ENCODE measurements at places on chromosomes 1 and 21.

DNA sequence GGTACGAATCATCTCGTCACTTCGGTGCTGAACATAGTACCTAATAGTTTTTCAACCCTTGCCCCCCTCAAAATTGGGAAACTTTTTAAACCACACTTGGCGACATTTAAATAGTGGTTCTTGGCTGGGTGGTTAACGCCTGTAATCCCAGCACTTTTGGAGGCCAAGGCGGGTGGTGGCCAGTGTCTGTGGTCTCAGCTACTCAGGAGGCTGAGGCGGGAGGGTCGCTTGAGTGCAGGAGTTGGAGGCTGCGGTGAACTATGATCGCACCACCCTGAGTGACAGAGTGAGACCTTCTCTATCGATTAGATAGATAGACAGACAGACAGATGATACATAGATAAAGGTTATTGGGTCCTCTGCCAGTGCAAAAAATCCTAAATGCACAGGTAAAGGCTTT, 55.5 kb upstream of the RASAL2 start:
- DNase-seq: no peak

DNA sequence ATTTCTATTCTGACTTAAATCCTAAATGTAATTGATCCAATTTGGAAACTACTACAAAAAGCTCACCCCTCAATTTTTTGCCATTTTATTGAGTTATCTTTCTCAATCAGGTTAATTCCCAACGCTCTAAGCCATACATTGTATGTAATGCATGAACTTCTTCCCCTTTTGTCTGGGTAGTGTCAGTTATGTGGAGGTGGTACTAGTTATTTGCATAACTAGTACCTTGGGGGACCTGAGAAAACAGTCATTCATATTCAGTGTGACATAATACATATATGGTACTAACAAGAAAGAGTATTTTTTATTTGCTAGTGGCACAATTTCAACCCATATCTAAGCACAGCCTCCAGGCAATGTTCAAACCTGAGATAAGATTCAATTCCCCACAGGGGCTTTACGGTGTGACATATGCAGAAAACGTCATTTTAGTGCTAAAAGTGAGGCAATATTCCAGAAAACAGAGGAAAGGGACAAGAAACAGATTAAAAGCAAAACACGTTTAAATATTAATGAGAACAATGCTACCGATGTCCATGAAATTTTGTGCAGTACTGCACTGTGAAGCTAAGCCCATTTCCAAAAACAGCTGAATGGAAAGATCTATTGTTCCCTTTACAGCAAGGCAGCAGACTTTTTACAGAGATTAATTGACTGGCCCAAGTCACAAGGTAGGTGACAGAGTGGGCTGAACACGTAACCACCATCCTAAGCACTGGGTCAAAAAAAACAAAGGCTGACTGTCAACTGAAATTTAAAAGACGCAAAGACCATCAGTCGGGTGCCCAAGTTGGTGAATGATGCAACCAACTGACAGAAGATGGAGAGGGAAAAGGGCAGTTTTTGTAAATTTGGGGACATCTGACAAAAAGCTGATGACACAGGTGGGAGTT, 1.4 kb downstream of the HLCS start:
- DNase-seq: no peak

- peak; percentile 96 for DNase-seq
Observed at GRCh38 chr1:228212966-228213844, 5.4 kb downstream of the OBSCN start.

DNA sequence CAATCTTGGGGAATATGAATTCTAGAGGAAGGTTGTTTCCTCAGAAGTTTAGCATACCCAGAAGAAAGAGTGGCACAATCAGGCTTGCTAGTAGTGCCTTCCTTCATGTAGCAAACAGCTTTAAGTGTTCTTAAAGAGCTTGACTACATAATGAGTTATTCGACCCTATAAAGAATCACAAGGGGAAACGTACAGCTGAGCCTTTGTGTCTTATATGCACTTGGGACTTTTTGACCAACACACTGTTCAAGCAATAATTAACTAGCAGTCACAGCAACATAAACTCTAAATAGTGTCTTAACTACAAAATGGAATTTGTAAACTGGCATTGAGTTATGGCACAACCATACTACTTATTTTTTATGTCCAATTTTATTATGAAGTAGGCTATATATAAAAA, 86.1 kb downstream of the TTLL7 start:
- DNase-seq: no peak

DNA sequence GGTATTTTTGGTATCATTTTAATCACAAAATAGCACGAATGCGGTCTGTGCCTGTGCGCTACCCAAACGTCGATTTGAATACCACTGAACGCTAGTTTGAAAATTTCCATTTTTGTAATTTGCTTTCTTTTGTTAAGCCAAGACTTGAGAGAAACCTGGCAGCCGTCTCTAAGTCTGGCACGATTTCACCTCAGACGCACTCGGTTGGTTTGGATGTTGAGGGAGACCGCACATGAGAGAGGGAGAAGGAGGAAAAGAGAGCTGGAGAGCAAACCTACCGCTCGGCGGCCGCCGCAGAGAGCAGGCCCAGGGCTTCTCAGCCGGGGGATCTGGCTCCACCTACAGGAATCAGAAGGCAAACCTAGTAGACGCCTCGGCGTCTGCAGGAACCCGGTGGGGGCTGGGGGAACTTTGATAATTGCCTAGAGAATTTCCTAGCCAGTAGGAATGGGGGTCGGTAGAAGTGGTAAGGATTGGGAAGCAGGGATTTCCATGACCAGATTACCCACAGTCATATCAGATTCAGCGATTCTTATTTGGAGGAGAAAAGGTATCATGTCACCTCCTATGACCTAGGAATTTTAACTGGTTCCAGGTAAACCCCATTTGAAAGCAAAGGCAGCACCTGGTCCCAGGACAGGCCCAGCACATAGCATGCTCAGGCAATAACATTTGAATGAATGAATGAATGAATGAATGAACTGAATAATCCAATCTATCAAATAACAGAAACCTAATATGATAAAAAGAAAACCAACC, 83.2 kb downstream of the TM2D1 start:
- DNase-seq: peak; percentile 94

Measured in left lung (tissue), 14 donors.